ENCODE measurements at places on chromosomes 5 and 9. TPM values are rescaled to one million over a fixed set of nuclear protein-coding genes. Genes with fewer than 3 reads are reported as not detected.

The ENTREP1 gene
- total RNA-seq = 0.71 TPM

The NSG2 gene
- total RNA-seq = not detected

The KIF24 gene
- total RNA-seq = 3.4 TPM

The PCDHGC5 gene
- total RNA-seq = 0.02 TPM

The PCDHGB5 gene
- 2.1 TPM for total RNA-seq

The KIAA1958 gene
- total RNA-seq = 2.2 TPM
